ENCODE measurements at places on chromosomes 5 and 9. TPM values are rescaled to one million over a fixed set of nuclear protein-coding genes. Genes with fewer than 3 reads are reported as not detected.

GRCh38 chr5:89293810-89294209 lies 410.8 kb upstream of the MEF2C start:
- DNase-seq, result no peak

DNA sequence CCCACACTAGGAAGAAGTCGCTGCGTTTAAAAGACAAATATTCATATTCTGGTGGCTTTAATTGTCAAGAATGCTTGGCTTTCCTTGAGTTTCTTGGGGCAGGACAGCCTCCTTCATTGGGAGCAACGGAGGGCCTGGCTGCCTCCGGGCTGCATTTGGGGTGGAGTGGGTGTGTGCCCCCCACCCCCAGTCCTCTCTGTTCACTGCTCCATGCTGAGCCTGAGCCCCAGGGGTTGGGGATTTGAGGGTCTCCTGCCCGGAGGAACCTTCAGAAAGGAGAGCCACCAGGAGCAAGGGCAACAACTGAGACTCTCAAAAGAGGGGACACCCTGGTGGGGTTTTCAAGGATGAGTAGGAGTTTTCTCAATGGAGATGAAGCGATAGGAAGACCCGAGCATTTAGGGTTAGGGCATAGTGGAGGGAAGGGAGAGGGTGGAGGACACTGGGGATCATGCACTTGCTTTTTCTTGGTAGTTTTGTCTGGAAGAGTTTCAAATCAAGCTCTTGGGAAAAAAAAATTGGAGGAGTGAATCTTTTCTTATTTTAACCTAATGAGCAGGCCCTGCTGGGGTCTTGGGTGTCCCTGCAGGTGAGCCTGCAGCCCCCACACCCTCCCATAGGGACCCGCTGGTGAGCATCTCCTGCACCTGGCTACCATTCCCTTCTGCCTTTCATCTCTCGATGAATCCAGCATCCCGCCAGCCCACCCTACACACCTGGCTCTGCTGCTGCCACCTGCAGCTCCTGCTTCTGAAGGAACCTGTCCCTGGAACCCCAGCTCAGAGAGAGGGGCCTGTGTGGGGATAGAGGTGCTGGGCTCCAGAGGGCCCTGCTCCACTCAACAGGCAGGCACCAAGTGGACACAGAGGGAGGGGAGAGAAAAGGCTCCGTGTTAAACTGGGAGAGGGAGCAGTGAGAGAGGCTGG lies 4.1 kb downstream of the SLC6A19 start:
- DNase-seq, result no peak

GRCh38 chr9:105959531-105959930 lies 265.2 kb downstream of the TMEM38B start:
- no peak for DNase-seq

DNA sequence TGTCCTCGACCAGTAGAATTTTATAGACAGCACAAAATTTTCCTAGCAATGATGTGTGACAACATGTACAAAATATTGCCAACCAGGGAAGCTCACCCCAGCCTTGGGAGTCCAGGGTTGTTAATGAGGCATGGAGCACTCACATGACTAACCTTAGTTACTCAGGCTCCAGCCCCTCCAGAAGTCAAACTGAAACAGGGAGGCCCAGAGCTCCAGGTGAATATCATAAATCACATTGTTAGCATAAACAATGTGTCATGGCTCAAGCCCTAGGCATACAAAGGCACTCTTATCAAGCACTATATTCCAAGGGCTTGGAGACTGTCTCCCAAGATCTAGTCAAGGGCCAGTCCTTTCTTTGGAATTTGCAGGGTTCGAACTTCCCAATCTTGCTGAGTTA lies 44.4 kb downstream of the TNFAIP8 start:
- DNase-seq, result no peak

The PKD2L2 gene
- total RNA-seq, result not detected

The MYO10 gene
- 5.5 TPM for total RNA-seq

Measured in right atrium auricular region (tissue), 2 donors.